ENCODE measurements at places on chromosomes 2 and 18.

DNA sequence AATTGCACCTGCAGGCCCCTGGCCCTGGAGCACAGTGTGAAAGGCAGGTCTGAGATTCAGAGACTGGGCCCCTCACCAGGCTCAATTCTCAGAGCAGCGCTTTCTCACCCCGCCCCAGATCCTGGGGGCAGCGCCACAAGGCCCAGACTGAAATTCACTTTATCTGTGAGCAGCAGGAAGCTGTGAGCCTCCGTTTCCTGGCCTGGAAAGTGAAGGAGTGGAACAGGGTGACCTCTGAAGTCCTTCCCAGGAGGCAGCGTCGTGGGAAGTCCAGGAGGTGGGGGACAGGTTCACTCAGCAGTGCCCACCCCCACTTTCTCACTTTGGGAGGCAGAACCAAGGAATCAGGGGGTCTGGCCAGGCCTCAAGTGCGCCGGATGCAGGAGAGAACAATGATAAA, 235.4 kb downstream of the NDUFA10 start:
- no peak for DNase-seq

- DNase-seq: no peak
Observed at GRCh38 chr18:36623091-36623490, 205.7 kb downstream of the TPGS2 start.

DNA sequence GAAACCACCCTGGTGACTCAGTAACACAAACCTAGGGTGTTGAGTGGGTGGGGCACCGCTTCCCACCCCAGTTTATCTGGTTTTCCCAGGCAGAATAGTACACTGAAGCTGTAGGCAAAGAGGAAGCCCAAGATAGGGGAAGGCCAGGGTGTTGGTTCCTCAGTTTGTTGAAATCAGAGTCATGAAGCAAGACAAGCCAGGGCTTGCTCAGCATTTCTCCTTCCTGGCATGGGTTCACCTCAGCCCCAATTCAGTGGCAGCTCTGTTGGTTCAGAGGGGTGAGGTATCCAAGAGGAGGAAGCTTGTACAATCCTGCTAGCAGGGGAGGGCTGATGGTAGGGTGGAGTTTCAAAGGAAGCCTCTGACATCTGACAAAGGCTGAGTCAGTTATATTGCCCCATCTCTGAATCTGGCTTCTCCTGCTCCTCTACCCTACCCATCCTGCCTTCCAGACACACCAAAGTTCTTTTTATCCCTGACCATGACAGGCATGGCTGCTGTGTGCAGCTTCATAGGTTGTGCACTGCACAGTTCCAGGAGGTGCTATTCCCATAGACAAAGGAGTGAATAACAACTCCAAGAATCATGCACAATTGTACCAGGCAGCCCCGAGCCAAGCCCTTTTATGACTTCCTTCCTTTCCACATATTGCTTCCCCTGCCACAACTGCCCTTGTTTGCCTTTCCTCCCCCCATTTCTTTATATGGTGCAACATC, 24.9 kb upstream of the RAB10 start:
- peak; percentile 98 for DNase-seq

GRCh38 chr2:50840341-50841124, 191.4 kb downstream of the NRXN1 start:
- DNase-seq: no peak

DNA sequence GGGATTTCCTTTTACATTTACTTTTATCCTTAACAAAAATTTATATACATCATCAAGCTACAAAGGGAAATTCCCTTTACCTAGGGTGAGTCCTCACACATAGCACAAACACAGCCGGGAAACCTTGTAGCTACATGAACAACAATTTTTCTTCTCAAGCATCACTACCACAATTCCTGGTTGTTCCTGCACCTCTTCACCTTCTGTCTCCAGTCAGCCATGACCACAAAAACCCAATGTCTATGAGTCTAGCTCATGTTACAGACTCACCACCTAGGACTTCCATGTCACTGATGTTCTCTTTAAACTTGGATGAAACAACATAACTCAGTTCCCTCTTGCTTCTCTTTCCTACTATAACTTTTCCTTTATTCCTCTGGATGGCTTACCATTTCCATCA, 460.4 kb downstream of the MBD2 start:
- DNase-seq: no peak

- DNase-seq: peak; percentile 81
Observed at GRCh38 chr2:136381722-136382633, 264.0 kb upstream of the CXCR4 start.

DNA sequence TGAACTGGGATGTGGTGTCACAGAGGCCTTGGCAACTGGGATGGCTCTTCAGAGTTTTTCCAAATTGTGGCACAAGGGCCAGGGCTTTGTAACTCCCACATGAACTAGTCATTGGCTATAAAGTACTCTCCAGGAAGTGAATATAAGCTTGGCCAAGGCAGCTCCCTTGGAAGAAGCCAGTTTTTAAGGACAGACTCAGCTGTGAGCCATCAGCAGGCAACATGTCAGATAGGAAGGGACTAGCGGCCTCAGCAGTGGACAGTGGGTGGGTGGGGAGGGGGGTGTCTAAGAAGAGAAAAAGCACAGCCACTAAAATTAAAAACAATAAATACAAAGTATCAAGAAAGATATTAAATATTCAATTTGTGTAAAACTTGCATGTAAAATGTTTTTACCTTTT, 691.1 kb upstream of the PIK3C3 start:
- no peak for DNase-seq

DNA sequence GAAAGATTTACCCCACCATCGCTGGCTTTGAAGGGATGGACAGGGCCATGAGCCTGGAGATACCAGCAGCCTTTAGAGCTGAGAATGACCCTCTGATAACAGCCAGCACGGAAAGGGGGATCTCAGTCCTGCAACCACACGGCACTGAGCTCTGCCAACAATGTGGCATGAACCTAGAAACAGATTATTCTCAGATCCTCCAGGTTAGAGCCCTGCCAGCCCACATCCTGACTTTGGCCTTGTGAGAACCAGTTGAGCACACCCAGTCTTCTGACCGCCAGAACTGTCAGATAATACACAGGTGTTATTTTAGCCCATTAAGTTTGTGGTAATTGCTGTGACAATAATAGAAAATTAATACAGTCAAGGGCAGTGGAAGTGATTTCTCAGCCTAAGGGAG, 9.4 kb upstream of the GNLY start:
- no peak for DNase-seq

DNA sequence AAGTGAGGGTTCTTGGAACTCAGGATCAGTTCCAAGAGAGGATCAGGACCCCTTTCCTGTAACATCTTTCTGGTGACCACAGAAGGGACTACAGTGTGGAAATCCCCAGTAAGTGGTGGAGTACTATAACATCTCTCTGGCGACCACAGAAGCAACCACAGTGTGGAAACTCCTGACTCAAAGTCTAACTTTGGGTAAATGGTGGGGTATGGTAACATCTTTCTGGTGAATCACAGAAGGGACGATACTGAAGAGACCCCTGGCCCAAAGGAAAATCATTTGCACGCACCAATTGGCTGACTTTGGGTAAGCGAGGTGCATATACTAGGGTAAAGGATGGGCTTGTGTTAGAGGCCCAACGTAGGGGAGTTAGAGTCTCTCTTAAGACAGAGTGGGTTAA, 56.3 kb upstream of the GULP1 start:
- no peak for DNase-seq

DNA sequence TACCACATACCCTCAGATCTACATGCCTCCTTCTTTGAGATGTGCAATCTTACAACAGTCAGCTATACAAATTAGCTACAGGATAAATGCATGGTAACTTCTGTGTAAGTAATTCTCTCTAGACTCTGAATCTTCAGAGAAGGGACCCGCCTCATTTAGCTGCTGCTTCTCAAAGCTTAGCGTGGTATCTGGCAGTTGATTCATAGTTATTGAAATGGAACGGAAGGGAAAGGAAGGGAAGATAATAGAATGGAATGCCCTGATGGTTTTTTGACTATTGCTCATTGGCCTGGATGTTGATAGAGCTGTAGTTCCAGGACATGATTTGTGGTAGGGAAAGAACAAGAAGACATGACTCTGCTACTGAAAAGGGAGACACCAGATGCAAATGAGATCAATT, 498.1 kb upstream of the CRIM1 start:
- no peak for DNase-seq

DNA sequence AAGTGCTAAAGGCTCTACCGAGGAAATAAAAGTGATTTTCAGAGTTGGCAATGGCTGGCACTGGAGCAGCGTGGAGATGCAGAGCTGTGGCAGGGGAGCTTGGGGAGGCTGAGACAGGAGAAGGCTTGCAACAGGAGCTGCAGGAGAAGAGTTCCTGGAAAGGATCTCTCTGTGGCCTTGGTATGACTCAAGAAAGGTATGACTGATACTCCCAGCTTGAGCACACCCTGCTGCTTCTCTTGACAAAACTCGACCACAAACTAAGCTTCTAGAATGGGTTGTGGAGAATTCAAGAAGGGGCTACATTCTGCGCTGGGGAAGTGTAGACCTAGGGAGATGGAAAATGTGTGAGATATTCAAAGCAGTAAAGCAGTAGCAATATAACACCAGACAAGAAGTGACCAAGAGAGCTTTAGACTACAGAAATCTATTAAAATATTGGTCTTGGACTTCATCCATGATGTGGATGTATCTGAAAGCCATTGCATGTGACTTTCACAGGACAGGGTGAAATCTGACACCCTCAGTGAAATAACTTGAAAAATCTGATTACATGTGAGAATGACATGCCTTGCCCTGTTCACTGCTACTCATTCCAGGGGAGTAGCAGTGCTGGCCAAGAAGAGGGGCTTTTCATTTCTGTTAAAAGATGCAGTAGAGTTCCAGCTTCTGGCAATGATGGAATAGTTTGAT, 41.5 kb downstream of the SUCLG1 start:
- DNase-seq: no peak

- DNase-seq: no peak
Observed at GRCh38 chr2:73117441-73117840, 4.7 kb upstream of the RAB11FIP5 start.

DNA sequence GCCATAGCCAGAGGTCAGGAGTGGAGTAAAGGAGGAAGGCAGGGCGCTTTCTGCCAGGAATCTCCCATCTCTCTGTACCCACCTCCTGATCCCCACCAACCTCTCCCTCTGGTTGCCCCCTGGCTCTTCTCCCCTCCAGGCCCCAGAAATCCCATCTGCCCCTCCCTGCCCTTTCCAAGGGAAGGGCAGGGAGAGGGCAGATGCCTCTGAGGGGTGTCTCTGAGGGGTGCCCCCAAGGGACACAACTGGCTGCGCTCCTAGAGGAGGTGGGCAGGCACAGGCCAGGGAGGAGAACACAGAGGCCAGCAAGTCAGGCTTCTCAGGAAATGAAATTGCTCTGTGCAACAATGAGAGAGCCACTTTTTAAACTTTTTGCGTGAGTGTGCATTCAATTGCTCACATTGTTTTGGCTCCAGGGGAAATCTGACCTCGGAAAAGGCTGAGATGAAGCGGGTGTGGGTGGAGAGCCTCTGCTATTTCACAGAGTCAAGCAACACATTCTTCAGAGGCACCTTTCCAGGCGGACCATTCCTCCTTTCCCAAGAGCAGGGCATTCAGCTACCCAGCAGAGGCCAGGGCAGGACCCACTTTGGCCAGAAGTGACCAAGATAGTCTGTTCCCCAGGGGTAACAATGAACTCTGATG, 125.5 kb downstream of the SMAD7 start:
- no peak for DNase-seq

DNA sequence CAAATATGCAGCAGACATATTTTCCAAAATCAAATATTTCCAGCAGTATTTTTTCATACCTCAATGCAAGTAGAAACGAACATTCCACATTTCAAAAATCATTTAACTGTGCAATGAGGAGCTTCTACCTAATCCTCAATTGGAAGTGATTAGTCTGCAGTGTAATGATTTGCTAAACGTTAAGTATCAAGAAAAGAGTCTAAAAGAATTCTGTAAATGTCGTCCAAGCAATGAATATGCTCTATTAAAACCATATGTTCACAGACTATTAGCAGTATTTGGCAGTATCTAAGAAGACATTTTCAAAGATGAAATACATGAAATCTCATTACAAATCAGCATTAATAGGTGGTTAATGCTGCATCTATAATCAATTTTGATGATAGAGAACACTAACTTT, 15.9 kb downstream of the DYM start:
- no peak for DNase-seq

- peak; percentile 54 for DNase-seq
Observed at GRCh38 chr2:172972005-172972619, 103.5 kb upstream of the MAP3K20 start.

- DNase-seq: peak; percentile 29
Observed at GRCh38 chr2:98601532-98602132, 6.7 kb downstream of the COA5 start.

DNA sequence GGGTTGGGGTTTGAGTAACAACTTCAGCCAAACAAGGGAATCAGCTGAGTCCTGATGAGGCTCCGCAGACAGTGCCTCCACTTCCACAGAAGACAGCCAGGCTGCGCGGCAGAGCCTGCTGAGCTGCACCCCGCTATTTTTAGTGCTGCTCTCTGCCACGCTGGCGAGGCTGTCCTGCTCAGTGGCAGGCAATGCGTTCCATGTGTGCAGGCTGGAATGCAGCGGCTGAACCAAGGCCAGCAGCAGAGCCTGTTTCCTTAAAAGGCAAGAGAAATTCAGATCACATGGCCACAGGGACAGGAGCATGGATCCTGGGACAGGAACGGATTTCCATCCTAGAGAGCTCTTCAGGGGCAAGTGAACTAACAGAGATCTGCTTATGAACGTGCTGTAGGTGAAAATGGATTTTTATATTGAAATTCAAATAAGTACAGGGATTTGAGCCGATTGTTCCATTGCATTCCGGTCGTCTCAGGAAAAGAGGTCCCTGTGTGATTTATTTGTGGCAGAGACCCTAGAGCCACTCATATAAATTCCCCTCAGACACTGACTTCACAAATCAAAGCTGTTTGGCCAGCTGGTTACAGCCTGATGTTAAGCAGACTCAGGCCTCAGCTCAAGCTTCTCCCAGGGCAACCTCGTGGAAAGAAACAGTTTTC, 98.7 kb downstream of the COL6A3 start:
- no peak for DNase-seq

DNA sequence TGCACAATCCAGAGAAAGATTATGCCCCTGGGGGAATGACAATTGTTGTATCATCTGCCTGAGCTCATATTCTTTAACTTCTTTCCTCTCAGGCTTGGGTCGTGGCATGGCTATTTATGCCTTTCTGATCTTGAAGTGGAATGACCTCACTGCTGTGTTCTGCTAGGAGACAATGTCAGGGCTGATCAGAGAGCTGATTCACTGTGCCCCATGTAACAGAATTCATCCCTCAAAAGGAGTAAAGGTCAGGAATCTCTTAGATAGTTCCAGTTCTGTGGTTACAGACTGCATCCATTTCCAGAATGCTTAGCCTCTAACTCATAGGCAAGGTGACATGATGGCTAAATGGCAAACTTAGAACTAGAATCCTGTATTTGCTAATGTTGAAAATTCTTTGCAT, 511.7 kb upstream of the CNTNAP5 start:
- DNase-seq: no peak

GRCh38 chr2:49248506-49248905, 94.2 kb upstream of the FSHR start:
- no peak for DNase-seq

- no peak for DNase-seq
Observed at GRCh38 chr18:53971331-53971730, 253.1 kb downstream of the MBD2 start.

GRCh38 chr2:178859730-178860129, 52.5 kb upstream of the TTN start:
- no peak for DNase-seq

GRCh38 chr2:190674966-190675650, 26.2 kb downstream of the NAB1 start:
- no peak for DNase-seq
